ENCODE measurements at places on chromosomes 3 and 15.

- no peak for DNase-seq
Observed at GRCh38 chr15:76258460-76258859, 52.8 kb downstream of the ETFA start.

- DNase-seq = no peak
Observed at GRCh38 chr3:149332227-149332765, 1.1 kb downstream of the TM4SF18 start.

DNA sequence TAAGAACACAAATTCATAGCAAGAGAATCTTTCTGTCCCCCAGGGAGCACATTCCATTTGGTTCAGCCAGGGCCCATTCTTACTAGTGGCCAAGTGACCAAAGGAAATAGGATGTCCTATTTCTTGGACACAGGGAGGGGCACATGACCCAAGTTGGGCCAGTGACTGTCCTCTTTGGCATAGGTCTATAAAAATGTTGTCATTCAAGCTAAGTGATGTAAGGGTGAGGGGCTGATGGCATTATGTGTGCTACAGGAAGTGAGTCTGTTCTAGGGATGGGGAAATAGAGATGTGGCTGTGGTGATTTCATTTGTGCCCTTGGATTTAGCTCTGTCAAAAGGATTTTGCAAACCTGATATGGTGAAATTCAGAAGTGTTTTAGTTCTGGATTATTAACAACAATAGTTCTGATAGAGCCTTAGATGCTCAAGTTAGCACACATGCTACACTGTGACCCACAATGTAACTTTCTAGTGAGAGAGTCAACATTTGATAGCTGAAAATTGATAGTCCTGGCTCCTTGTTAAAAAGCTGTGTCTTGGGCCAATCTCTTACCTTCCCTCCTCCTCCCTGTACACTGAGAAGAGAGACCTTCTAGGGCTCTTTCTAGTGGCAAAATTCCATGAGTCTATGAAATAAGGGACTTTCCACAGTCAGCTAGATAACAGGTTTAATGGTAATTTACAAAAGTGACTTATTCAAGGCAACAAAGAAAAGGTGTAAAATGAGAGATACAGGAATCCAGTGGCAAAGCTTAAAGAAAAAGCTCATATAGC lies 117.2 kb downstream of the THRB start:
- DNase-seq = no peak

GRCh38 chr15:71385026-71385425 lies 269.8 kb downstream of the THSD4 start:
- no peak for DNase-seq

DNA sequence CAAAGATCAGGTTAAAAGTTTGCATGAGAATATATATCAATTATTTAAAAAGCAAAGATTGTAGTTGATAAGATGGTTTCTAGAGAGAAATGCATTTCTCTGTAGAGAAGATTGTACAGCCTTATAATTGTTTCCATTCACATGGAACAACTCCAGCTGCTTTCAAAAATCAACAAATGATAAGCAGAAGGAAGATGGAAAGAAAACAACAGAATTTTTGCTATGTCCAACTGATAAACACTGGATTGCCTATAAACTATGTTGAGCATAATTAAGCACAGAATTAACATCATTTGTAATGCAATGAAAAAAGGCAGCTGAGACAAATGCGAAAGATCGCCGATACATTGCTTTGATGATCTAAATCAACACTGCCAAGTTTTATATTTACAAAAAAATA lies 89.0 kb downstream of the C3orf85 start:
- no peak for DNase-seq

DNA sequence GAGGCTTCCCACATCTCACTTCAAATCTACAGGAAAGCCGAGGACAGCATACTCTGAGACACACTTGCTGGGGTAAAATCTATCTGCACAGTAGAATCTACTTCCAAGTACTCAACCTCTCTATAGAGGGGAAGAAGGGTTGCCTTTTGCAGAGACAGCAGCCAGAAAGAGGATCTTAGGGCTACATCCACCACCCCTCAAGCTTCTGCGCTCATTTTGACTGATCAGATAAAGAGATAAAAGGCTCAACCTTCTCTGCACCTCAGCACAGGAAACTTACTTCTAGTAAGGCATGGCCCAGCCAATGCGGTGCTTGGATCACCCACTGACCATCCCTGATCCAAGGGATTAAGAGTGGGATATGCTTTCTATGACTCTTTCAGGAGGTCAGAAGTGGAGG lies 6.9 kb upstream of the SLC9A9 start:
- no peak for DNase-seq
